ENCODE measurements at places on chromosomes 5 and 9.

- no peak for DNase-seq
Measured at GRCh38 chr5:174482607-174483024, 241.8 kb upstream of the MSX2 start.

- DNase-seq: no peak
Measured at GRCh38 chr5:33527696-33528095, 86.9 kb downstream of the TARS1 start.

- DNase-seq: peak; percentile 51
Measured at GRCh38 chr5:91383956-91384300, 811 bp upstream of the ARRDC3 start.

- no peak for DNase-seq
Measured at GRCh38 chr5:11261241-11261640, 500.2 kb upstream of the DAP start.

- no peak for DNase-seq
Measured at GRCh38 chr9:107933516-107933915, 443.9 kb upstream of the KLF4 start.

- DNase-seq: no peak
Measured at GRCh38 chr5:140261403-140262171, 41.3 kb downstream of the PFDN1 start.

DNA sequence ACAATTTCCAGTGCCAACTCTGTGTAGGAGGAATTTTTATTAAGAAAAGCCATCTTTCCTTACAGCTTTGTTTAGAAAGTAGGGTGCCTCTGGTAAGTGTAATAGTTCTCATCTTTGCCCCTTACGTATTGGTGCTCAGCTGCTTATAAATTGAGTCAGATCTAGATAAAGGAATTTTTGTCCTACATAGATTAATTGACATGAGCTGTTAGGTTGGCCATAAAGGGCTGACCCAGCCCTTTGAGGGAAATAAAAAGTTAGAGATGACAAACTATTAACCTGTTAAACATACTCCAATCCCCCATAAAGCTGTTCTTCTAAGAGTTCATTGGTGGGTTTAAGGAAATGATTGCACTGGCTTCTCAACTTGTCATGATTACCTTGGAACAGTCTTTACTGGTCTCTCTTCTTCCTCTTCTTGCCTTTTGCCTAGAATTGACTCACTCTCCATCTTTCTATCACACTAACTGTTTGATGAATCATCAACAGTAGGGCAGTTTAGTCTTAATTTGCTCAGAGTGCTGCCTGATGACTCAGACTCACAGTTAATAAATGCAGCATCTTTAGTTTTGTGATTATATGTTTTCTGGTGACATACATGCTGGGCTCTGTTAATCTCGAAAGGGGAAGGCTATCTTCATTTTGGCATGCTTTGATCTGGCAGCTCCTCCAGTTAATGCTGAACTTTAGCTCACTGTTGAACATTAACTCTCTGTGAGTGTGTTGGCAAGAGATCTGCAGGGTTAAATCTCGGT lies 51.7 kb downstream of the ARHGAP26 start:
- DNase-seq: no peak

DNA sequence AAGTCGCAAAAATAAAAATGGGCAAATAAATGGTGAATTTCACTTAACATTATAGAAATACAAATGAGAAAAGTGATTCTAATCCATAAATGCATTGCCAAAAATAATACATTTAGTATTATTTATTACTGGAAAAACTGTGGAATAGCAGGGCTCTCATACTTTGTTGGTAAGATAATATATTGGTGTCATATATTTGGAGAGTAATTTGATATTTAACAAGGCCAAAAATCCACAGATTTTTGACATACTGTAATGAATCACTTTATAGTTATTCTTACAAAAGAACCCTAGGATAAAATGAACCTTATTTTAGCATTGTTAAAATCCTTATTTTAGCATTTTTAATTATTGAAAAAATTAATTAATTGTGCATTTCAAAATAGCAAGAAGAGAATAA lies 397.2 kb upstream of the DAB2 start:
- DNase-seq: no peak

- DNase-seq: no peak
Measured at GRCh38 chr5:83077662-83078261, 415 bp downstream of the XRCC4 start.

DNA sequence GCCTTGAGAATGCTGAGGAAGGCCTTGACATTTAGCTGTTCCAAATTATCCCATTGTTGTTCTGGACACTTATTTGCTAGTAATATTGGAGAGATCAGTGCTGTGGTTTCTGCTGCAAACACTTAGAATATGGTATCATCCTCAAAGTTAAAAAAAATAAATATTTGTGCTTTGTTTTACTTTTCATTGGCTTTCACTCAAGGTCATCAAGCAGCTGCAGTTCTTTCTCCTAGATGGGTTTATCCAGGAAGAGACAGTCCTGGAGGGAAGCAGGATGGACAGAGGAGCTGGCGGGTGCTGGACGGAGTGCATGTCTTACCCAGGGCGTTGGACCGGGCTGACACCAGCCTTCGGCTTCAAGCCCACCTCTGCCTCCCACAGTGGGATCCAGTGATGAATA lies 193.6 kb downstream of the MTRR start:
- DNase-seq: no peak

GRCh38 chr5:161432798-161433197 lies 113.7 kb downstream of the GABRB2 start:
- DNase-seq: no peak
